ENCODE measurements at places on chromosomes 16 and 17.
A peak's percentile ranks its signal among the peaks of the same experiment; 100 is the strongest.

- DNase-seq: no peak
These were observed 32.1 kb downstream of the ANKRD40 start for GRCh38 chr17:50675627-50676026.

DNA sequence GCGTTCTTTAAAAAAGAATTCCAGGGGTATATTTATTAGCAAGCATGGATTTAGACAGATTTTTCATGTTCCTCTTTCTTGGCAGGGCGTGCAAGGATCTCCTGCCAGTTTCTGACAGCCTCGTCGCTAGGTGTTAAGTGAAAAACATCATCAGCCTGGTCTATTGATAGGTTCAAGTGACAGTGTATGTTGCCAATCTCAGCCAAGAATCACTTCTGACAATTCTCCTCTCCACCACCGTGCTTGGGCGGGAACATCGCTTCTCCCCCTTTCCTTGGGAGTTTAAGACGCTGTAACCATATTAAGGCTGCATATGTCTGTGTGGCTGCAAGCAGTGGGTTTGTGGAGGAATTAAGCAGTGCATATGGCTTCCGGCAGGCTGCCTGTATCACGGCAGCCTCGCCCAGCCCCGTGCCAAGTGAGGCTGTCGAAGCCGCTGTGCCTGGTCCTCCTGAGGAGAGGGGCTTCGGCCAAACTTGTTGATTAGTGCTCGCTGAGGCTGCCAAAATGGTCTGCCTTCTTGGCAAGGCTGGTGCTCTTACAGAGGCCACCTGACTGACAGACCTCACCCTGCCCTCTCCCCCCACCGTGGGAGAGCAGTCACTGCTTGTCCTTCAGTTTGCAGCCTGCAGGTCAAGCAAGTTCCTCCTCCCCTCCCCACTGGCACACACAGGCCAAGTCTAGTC, 132.2 kb upstream of the MPHOSPH6 start:
- no peak for DNase-seq

DNA sequence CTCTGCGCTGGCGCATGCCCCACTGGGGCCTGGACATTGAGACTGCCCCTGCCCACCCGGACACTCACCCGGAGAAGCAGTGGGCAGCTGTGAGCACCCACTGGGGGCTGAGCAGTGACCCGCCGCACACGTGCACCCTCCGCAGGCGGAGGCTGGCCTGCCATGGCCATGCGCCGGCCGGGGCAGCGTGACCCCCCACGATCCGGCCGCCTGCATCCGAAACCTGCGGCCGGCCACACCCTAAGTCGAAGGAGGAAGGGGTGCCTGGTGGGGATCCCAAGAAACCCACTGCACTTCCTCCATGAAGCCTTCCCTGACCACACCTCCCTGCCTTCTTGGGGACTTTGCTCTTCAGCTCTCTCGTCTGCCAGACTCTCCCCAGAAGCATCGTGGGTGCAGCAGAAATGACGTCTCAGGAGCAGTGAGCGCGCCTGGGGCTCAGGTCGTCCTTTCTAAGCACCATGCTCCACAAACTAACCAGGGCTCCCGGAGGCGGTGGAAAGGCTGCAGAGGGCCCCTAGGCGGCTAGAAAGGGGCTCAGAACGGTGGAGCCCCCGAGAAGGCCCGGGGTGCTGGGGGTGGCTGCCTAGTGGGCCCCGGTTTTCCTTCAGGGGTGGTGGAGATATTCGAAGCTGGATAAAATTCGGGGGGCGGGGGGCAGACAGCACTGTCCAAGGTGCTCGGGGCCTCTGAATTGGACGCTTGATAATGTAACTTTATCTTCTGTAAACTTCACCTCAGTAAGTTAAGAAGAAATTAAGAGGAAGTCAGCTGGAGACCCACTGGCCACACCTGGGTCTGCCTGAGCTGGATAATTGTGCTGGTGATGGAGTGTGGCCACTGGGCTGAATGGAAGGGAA, 1.5 kb downstream of the TPSG1 start:
- DNase-seq: no peak

DNA sequence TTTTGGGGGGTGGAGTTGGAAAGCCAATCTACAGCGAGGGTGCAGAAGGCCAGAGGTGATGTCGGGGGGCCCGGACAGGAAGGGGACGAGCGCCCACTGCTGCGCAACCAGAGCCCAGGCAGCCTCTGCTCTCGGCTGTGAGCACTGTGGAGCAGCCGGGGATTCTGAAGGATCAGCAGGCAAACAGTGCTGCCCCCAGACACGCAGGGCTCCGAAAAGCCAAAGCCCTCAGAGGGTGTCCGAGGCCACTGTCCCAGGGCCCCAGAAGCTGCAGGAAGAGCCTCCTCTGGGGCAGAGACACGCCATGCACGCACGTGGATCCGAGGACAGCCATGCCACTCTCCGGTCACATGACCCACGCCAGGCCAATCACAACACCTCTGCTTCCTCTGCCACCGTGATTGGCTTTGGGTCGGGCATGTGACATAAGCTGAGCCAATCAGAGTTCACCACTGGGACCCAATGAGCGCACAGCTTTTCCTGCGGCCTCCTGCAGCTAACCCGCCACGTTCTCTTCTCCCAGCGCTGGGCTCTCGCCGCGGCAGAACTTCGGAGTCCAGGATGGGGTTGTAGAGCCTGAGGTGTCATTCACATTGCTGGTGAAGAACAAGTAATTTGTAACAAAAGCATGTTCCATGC, 40.7 kb downstream of the ACTG1 start:
- DNase-seq: peak; percentile 50

DNA sequence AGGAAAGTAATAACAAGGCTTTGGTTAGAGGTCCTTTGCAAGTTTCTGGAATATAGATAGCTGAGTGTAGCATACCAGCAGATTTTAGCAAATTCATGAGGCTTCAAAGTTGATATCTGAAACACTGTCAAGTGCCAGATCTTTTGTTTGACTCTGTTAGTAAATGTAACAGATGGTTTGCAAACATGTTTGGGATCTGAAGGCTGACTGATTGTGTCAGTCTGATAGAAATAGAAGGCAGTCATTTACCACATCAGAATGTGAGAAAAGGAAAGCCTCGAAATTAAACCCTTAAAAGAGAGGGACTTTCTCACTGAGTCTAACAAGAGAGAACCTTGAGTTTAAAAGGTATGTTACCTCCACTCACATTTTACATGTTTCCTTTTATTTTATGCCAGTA, 371.5 kb downstream of the KIF2B start:
- no peak for DNase-seq

DNA sequence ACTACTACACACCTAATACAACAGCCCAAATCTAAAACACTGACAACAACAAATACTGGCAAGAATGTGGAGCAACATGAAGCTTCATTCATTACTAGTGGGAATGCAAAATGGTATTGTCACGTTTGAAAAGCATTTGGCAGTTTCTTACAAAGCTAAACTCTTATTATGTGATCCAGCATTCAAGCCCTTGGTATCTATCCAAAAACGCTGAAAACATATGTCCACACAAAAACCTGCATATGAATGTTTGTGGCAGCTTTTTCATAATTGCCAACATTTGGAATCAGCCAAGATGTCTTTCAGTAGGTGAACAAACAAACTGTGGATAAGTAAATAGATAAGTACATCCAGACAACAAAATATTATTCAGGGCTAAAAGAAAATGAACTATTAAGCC, 501.1 kb upstream of the KIF2B start:
- no peak for DNase-seq

- DNase-seq: no peak
These were observed 19.8 kb upstream of the RPH3AL start for GRCh38 chr17:372157-373152.

DNA sequence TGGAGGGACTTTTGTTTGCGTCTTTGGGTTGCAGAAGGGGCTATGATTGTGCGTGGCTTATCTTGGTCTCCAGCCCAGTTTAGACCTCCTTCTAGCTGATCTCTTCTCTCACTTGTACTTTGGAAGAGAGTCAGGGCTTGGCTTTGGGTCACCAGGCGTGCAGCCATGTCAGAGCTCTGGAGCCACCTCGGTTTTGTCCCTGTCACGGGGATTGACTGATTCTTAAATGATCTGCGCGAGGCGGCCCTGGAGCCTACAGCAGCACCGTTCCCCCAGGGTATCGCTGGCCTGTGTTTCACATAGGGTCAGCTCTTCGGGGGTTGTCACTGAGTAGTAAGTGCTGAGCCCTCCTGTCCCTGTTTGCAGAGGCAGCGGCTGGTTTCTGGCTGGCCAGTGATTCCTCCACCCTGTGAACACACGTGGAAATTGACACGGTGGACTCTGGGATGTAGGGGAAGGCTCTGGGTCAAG, 209.8 kb upstream of the CHMP6 start:
- no peak for DNase-seq

DNA sequence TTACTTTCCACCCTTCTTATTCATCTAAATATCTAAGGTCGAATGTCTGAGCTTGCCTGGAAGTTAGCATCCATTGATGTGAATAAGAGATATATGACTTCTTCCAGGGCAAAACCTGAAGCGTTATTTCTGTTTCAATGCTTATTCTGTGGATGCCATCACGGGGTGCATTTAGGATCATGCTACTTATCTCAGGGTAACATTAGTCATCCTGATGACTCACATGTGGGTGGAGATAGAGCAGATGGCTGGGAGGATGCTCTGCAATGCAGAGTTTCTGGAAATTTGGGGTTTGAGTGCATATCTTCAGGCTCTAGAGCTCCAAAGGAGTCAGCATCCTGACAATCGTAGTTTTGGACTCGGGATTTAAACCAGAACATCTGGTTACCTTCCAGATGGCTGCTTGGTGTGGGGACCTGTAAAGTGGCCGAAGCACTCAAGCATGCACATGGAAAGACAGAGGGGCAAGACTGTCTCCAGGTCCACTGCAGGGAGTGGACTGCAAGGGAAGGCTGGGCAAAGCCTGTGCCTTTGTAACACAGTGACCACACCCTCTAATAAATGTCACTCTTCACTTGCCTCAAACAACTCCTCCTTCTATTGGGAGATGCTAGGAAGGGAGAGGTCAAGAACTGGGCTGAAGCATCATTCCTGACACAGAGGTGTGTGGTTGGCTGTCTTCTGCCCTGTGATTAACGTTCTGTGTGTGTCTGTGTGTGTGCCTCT, 175.2 kb upstream of the SALL1 start:
- peak; percentile 59 for DNase-seq

DNA sequence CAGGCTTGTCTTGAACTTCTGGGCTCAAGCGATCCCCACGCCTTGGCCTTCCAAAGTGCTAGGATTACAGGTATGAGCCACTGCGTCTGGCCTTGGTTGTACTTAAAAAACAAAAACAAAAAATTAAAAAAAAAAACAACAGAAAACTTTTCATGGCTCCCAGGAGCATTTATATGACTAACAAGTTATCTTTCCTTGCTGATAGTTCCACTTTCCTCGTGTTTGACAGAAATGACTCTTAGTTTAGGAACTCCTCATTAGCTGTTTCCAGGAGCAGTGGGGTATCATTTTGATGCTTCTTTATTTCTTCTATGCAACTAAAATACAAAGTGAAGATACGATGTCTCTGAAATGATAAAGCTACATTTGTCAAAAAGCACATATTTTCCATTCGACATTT, 165.4 kb downstream of the PRKCA start:
- DNase-seq: no peak

DNA sequence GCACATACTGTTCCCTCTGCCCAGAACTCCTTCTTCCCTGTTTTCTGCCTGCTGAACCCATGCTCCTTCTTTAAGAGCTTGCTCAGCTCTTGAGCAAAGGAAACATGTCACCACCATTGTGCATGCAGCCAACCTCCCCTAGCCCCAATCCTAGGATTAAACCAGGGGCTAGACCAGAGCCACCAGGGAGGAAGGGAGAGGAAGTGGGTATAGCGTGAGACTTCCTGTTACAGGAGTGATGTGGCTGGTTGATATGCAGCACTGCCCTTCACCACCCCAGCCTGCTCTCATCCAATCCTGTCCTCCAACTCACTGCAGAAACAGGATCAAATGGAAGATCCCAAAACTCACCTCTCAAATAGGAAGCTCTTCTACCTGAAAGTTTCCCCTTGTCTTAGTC, 67.1 kb upstream of the CDH5 start:
- no peak for DNase-seq

- no peak for DNase-seq
These were observed 10.4 kb downstream of the CHD9NB start for GRCh38 chr16:53042235-53042701.

- peak; percentile 34 for DNase-seq
These were observed at the start of gene CDH15 for GRCh38 chr16:89171216-89172170. Gene CDH15 (plus strand): TSS chr16:89171748. CDS start chr16:89171832, 84 bp downstream.

DNA sequence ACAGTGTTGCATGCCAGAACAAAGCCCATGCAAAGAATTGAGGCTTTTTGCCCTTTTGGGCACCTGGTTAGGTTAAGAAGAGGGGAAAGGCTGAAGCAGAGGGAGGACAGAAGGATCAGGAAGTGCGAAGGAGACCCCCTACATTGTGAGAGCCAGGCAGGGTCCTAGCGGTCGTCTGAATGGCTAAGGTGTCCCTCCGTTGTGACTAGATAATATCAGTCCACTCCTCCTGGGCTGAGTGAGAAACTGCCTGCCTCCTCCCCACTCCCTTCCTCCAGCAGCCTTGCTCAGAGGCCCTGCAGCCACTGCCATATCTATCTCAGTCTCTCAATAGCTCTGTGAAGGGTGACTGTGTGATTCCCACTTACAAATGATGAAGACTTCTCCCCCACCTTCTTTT, 75.1 kb downstream of the WSB1 start:
- DNase-seq: no peak

DNA sequence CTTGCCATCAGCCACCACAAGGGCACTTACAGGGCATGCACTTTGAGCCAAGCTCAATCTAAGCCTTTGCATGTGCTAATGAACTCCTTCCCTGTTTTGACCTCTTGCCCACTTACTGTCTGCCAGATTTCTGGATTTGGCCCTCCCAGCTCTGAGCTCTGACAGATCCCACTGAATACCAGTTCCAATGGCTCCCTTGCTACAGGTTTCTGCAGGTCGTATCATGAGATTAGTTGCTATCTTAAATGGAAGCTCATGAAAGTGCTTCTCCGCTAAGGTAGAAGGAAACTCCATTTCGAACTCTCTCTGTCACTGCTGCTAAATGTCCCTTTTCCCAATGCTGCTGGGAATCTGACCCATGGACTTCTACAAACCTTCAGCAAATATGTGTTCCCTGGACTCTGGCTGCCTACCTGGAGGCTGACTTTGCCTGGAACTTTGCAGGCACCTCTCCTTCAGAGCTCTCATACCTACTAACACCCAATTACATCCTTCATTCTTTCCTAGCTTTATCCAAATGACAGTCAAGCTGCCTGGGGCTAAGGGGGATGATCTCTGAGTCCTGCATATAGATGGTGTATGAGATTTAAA, 23.5 kb upstream of the TOB1 start:
- no peak for DNase-seq

GRCh38 chr17:10776381-10776780, 27.5 kb downstream of the TMEM238L start:
- no peak for DNase-seq

- DNase-seq: no peak
These were observed 28.3 kb downstream of the MSI2 start for GRCh38 chr17:57284583-57284982.

GRCh38 chr17:63555500-63556156, 5.4 kb downstream of the DCAF7 start:
- no peak for DNase-seq
